ENCODE measurements at places on chromosomes 1 and 21.

DNA sequence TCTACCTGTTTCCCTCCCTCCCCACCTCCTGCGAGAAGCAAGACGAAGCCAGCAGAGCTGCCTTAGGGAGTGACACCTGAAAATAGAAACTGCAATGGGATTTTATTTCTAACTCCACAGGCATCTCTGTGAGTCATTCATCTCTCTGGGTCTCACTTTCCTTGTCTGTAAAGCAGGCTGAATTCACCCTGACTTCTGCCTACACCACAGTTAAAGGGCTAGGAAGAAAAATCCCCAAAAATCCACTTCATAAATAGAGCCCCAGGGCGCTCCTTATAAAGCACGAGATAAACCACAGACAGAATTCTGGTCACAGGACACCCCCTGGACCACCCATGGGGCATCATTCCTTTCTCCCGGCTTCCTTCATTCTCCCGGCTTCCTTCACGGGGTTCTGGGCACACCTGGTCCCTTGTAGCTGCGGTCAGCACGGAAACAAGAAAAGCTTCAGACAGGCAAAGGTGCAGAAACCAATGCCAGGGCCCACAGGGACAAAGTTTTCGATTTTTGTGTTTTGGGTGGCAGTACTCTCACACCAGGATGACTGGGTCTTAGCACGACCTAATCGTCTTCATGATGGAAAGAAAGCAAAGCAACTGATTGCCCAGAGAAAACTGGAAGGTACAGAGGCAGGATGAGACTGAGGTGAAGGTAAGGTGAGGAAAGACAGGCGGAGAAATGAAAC, 2.8 kb upstream of the H6PD start:
- DNase-seq: no peak

DNA sequence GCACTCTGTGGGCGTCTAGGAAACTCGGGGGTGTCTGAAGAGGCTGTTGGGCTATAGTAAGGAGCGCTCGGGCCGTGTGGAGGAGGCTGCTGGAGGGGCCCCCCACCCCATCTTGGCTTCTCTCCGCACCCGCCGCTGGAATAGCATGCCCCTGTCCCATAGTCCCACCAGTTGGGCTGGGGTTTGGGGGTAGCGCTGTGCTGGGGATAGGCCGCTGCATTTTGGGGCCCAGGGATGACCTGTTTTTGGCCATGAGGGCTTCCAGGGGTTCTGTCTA, 511 bp downstream of the EFNA3 start:
- no peak for DNase-seq

- no peak for DNase-seq
These were observed 2.2 kb upstream of the C1QC start for GRCh38 chr1:22641247-22641646.

DNA sequence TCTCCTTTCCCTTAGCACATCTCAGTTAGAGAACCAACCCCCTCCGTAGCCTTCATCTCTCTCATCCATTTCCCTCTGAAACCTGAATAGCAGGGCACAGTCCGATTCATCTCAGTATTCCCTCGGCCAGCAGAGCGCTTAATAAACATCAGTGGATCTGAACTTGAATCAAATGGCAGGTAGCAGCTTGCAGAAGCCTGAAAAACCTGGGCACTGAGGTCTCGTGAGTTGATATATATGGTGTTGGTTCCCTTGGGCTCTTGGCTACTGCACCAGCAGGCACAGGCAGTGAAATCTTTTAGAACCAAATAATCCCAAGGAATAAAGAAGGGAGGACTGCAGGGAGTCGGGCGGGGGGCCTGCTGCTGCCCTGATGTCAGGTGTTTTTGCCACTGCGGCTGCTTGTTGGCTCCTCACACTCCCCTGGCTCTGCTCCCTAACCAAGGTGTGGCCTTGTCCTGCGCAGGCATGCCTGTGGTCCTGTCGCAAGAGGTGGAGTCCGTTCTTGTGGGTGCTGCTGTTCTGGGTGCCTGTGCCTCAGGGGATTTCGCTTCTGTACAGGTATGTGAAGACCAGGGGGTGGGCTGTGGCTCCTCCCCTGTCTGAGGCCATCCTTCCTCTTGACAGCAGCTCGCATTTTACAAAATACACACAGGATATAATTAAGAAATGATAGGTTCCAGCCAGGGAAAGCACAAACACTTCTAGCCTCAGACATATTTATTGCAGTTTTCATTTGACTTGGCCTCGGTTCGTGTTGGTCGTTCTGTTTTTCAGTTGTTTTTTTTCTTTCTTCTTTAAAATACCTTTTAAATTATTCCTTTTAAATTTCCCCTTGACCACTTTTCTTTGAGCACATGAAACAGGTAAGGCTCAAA, 140.9 kb upstream of the HOOK1 start:
- DNase-seq: no peak

GRCh38 chr1:52602856-52603600, 857 bp downstream of the GPX7 start:
- DNase-seq: no peak

GRCh38 chr1:6261615-6261995, 707 bp upstream of the GPR153 start:
- DNase-seq: no peak

DNA sequence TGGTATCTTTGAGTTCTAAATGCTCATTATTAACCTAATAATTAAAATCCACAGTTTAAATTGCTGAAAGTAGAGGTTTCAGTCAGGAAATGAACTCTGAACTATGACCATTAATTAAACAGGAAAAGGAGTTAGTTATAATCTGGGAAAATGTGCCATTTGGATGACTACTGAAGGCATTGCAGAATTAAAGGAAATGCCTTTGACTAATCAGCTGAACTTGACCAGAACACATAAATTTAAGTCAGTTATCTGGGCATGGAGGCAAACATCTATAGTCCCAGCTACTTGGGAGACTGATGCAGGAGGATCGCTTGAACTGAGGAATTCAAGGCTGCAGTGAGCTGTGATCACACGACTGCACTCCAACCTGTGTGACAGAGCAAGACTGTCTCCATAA, 31.9 kb downstream of the SLC44A5 start:
- no peak for DNase-seq

GRCh38 chr1:166960858-166961474, 14.4 kb downstream of the ILDR2 start:
- no peak for DNase-seq

GRCh38 chr1:58392083-58392482, 154.4 kb downstream of the OMA1 start:
- no peak for DNase-seq

DNA sequence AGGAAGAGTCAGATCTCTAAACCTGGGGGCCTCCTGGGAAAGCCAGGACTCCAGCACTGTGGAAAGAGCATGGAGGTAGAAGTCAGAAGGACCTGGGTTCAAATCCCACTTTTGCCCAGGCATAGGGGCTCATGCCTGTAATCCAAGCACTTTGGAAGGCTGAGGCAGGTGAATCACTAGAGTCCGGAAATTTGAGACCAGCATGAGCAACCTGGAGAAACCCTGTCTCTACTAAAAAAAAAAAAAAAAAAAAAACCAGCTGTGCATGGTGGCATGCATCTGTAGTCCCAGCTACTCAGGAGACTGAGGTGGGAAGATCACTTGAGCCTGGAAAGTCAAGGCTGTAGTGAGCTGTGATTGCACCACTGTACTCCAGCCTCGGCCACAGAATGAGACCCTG, 31.8 kb downstream of the LDLRAP1 start:
- DNase-seq: no peak

DNA sequence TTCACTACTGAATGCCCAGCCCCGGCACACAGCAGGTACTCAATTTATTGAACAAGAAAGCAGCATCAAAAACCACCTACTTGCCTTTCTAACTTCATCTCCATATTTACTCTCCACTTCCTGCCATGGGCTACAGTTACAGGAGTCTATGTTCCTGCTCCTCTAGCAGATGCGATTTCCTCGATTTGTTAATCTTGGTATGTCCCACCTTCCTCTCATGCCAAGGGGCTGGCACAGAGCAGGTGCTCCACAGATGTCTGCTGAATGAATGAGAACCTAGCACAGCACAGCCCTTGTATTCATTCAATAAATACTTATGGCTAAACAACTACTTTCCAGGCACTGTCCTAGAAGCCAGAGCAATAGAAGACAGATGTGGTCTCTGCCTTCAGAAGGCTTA, 12.2 kb downstream of the PAFAH2 start:
- no peak for DNase-seq
